ENCODE measurements at places on chromosomes 1 and 21.

GRCh38 chr1:31683997-31684396, 19.8 kb downstream of the COL16A1 start:
- DNase-seq: no peak

DNA sequence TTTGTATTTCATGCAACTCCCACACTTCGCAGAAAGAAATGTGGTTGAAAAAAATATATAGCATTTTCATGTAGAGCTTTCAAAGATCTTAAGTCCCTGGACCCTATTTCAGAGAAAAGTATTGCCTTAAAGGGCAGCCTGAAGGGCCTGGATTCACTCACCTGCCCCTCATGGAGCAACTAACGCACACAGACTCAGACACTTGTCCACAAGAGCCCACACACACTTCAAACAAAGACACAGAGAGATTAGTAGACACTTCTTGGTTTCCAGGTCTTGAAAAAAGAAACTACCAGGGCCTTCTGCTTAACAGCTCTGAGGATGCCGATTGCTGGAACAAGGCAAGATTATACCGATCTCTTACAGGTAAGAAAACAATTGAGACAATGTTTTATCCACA, 122.2 kb downstream of the ZBTB18 start:
- DNase-seq: no peak

GRCh38 chr1:67970088-67970487, 80.3 kb downstream of the DIRAS3 start:
- DNase-seq: no peak

DNA sequence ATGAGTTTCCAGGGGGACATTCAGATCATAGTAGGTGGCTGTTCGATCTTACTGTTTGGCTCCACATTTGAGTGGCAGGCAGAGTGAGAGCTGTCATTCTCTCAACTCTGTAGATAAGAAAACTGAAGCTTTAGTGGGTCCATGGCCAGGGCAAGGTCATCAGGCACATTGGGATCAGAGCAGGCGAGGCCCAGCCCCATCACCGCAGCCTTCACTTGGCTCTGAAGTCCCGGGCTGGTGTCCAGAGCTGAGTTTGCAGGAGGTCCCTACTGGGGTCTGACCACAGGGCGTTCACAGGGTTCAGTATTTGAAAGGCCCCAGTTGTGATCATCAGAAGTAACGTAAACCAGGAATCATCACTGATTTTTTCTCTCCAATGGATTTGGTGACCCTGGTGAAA, 76.7 kb downstream of the OBSCN start:
- DNase-seq: no peak

GRCh38 chr1:178530502-178530901, 17.6 kb downstream of the TEX35 start:
- DNase-seq: no peak

DNA sequence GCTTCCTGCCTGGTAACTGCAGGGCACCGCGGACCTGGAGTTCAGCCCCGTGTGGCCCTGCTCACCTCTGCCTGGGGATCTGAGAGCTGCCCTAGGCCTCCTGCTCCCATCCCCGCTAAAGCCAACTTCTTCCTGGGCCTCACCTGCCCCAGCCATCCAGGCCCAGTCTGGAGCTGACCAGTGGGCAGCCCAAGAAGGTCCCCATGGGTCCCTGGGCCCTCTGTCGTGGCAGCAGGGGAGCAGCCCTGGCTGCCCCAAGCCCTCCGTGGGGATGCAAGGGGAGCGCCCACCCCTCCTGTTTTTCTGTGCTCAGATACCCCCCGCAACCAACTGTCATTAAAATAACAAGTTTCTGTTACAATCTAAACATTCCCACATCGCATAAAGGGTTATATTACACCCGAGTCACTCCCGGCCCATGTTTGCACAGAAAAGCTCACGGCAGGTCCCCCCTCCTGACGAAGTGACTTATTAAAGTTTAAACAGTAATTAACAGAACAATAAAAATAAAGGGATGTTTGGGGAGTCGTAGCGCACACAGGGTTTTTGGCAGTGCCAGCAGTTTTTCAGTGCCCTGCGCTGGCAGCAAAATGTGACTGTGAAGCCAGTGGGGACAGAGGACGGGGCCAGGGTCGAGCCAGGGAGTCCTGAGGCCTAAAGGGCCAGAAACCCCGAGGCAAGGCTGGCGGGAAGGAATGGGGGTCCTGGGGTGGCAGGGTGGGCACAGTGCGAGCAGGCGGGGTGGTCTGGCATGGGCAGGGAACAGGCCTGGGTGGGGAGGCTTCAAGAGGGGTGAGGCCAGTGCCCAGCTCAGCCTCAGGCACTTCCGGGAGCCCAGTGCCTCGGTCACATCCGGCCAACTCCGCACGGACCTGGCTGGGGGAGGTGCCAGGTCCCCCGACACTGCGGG, 121.5 kb downstream of the CASZ1 start:
- DNase-seq: no peak

GRCh38 chr1:229388897-229389580, 44.9 kb downstream of the ACTA1 start:
- DNase-seq: no peak

GRCh38 chr1:151065089-151065645, 5.0 kb downstream of the MLLT11 start:
- no peak for DNase-seq

- no peak for DNase-seq
These were observed 234.1 kb downstream of the ADGRL2 start for GRCh38 chr1:82034812-82035211.

DNA sequence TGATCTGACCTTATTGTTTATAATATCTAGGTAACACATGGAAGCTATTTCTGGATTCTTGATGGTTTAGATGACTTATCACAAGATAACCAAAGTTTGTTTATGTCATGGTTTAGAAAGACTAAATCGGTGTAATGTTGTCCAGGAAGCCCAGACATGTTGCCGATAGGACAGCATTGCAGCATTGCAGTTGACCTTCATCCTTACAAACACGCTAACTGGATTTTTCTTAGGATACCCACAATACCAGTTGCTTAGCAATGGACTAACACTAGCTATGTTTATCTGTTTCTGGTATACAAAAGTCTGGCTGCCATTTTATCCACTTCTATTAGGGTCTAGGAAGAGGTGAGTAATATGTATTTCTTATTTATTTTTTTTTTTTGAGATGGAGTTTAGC, 11.7 kb upstream of the DPH5 start:
- no peak for DNase-seq

GRCh38 chr1:158819461-158820443, 11.4 kb upstream of the MNDA start:
- DNase-seq: peak; percentile 14

GRCh38 chr1:77888781-77889642, 588 bp downstream of the NEXN start:
- DNase-seq: no peak

DNA sequence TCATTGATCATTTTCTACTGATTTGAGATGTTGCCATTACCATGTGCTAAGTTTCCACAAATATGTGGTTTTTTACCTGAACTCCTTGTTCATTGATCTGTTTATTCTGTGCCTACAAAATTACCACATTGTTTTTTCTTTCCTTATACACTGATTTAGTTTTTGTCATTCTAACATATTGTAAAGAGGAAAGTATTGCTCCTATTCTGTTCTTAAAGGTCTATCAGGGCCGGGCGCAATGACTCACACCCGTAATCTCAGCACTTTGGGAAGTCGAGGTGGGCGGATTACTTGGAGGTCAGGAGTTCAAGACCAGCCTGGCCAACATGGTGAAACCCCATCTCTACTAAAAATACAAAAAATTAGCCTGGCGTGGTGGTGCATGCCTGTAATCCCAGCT, 75.1 kb downstream of the CAMTA1 start:
- DNase-seq: no peak

DNA sequence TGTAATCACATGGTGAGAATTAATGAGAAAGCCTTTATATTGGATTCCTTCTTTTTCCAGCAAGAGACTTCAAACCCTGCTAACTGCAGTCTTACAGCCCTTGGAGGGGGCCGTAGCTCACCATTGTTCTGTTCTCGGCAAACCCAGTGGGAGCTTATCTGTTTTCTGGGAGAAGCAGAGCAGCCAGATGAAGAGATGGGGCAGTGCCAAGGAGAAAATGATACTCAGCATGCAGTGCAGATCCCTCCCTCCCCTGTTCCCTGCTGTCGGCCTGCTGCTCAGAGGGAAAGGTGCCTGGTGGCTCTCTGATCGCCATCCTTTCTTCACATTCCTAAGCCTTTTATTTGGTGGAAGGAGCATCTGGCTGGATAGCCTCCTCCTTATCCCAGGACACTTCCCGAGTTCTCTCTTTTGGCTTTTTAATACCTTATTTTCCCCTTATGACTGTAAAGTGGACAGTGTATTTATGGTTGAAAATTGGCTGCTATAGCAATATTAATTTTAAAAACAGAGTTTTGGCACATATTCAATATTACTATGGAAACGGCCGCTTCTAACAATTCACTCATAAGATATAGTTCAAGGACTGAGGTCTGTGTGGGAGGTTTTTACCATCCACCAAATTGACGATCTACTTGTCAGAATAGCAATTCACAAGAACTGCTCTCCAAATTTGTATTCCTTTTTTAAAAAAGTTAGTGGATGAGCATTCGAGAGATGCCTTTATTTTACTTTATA, 203.4 kb downstream of the CRB1 start:
- DNase-seq: no peak

- DNase-seq: no peak
These were observed 19.0 kb upstream of the TLCD4 start for GRCh38 chr1:95098196-95098595.

- DNase-seq: no peak
These were observed 66.7 kb downstream of the MAGI3 start for GRCh38 chr1:113456967-113457366.

- DNase-seq: no peak
These were observed 188.9 kb downstream of the NRIP1 start for GRCh38 chr21:14875704-14876523.

DNA sequence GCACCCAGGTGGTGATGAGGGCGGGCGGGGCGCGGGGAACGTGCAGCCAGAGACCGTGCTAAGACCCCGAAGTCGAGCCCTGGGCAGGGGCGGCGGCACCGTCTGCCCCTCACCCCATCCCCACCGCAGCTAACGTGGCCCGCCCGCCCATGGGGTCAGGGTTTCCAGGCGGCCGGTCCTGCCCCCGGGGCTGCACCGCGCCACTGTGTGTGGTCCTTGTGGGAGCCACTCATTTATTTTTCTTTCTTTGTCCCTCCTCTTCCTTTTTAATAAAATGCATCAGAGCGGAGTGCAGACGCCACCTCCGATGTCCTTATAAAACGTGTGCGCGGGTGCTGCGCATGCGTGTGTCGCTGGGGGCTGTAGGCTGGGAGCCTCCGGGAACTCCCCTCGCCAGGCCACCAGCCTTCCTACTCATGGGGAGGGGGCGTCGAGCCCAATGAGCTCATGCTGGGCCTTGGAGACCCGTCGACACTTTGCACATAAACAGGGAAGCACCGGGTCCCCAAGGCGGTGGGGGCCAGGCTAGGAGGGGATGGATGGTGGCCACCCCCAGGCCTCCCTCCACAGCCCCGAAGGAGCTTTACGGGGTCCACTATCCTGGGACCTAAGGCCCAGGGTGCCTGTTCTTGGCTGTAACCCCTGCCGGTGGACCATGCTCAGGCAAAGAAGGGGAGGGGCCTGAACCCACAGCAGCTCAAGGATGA, 59.9 kb downstream of the WNT9A start:
- DNase-seq: peak; percentile 31

GRCh38 chr1:220382994-220383393, 110.7 kb upstream of the RAB3GAP2 start:
- no peak for DNase-seq

DNA sequence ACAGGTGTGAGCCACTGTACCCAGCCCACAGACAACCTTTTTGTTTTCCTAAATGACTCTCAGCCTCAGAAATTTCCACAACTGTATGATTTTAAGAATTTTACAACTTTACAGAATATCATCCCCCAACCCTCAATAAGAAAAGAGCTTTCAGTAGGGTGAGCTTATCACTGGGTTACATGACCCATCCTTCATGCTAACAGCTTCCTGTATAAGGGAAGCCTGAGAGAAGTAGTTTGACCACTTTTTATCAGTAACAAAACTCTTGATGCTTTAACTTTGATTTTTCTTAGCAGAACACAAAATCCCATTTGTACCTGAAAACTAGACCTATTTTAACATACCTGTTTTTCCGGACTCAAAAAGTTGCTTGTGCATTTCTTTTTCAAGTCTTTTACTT, 9.7 kb upstream of the MYBPHL start:
- DNase-seq: no peak

Data from central memory CD4-positive, alpha-beta T cell (primary cell).